ENCODE measurements at places on chromosomes 12 and 14.

DNA sequence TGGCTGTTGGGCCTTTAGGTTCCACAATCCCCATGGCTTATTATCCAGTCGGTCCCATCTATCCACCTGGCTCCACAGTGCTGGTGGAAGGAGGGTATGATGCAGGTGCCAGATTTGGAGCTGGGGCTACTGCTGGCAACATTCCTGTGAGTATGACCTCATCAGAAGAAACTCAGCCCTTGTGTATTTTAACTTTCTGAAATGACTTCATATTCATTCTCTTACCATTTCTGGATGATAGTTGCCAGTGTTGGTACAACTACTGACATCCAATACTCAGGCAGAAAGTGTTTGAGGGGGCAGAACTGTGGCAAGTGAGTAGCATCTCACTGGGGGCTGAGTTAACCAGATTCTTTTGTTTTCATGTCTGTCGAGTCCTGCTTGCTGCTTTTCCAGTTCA is 2.3 kb downstream of the DAZAP2 start:
- DNase-seq, result no peak

DNA sequence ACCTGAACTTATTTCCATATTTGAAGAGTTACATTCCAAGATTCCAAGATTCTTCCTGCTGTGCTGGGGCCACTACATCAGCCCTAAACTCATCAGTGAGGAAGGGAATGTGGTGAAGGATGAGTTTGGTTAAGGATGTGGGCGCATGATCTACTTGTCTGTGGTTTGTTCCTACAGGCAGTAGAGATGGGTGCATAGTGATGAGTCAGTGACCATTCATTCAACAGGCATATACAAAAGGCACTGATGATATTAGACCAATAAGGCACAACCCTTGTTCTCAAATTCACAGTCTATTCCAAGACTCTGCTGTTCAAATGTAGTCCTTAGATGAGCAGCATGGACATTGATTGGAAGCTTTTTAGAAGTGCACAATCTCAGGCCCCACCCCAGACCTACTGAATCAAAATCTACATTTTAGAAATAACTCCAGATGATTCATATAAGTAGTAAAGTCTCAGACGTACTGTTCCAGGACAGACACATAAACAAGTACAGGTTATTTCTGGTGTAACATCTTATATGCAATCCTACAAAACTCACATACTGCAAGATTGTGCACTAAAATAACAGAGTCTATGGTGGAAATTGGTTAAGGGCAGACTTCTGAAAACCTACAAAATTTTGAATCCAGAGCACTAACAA is 47.7 kb upstream of the MAP3K9 start:
- no peak for DNase-seq

- no peak for DNase-seq
Observed at GRCh38 chr14:28382444-28383190, 384.0 kb upstream of the FOXG1 start.

- no peak for DNase-seq
Observed at GRCh38 chr14:64826333-64826732, 53.4 kb downstream of the SPTB start.

DNA sequence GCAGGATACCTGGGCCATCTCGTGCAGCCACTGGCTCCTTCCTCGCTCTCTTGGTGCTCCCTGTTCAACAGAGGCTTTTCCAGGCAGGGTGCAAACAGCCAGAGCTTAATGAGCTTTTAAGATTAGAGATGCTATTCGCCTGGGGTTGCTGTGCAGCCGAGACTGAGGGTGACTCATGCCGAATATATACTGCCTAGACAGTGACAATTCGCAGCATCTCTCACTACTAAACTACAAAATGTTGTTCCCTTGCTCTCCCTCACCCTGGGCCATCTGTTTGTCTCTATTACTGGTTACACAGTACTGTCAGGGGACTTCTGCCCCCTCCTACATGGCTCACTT is 26.0 kb upstream of the TESC start:
- no peak for DNase-seq

DNA sequence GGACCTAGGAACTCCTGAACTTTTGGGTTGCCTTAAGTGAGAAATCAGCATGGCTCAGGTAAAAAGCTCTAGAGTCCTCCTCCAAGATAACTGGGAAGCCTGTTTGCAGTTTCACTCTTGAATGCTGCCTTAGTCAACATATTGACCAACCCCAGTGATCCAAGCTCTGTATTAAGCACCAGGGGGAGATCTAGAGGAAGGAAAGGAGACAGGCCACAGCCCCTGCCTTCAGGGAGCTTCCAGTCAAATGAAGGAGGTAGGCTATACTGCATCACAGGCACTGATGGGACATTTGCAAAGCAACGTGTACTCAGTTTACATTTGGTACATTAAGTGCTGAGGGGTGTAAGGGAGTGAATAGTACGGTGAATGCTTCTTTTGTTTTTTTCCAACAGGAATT is 1.2 kb upstream of the CSAD start:
- no peak for DNase-seq

DNA sequence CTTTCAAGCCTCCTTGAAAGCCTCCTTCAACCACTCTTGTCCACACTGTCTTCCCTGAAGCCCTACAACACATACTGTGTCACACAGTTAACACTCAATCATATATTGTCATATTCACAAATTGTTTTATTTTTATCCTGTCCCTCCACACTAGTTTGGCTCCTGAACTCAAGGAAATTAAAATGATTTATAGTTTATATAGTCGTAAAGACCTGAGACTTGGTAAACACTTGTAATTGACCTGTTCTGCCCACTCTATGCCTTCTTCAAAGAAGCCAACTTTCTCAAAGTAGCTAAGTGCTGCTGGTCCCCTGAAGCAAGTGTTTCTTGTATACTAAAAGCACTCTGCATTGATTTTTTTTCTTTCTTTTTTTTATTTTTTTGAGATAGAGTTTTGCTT is 15.6 kb upstream of the NEK9 start:
- DNase-seq, result no peak

DNA sequence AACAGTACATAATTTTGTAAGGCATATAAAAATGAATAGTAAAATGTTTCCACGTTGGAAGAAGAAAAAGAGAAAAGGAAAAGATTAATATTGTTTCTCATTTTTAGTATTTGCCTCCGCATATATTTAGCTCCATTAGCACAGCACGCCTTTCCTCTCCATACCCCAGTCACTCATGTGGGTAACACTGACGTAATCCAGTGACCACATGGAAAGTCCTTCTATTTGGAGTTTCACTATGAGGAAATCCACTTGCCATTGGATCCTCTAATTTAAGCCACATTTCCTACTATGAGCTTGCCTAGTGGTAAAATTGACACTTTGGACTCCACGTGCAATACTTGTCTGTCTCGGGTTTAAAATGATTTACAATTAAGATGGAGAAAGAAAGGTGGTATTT is 5.7 kb upstream of the SLCO1A2 start:
- no peak for DNase-seq

- no peak for DNase-seq
Observed at GRCh38 chr12:126570566-126570965, 1505.3 kb downstream of the AACS start.

DNA sequence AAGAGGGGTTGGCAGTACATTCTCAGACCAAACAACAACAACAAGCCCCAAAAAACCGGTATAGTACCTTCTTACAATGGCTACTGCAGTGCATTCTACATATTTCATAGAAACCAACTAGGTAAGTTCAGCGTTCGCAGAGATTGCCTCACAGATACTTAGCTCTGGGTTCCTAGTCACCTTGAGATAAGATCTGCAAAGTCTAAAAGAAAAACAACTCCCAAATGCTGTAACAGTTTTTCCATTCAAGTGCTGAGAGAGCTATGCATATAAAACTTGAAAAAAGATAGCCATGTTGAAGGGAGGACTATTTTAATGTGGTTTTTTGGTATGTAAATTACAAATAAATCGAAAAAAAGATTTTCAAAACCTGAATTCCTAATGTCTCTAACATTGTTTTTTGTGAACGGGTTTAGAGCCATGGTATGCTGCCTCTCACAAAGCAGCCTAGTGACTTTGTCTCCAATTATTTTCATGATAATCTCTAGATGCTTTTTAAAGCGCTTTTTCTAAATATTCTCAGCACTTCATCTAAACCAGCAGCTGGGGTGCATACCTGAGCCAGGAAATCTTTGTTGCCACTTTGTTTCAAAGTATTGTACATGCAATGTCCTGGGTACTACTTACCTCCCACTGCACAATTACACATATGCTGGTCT is 56.6 kb upstream of the CRACR2A start:
- DNase-seq, result no peak

DNA sequence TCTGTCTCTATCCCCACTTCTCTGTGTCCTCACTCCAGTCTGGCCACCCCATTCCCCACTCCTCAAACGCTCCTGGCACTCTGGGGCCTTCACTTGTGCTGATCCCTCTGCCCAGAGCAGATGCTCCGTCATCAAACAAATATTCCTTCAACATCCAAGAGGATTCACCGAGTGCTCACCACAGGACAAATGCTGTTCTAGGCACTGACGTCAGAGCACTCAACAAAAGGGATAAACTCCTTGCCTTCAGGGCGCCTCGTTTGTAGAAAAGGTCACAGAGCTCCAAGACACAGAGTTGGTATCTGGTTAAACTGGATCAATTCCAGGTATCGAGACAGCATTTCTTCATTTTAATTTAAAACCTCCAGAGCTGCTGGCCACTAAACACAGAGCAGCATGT is 35.3 kb downstream of the PSMC1 start:
- DNase-seq, result no peak

- no peak for DNase-seq
Observed at GRCh38 chr14:20143911-20144310, 5.3 kb downstream of the OR4N5 start.

- peak; percentile 74 for DNase-seq
Observed at GRCh38 chr12:108773798-108774788, 42.8 kb upstream of the CORO1C start.

GRCh38 chr12:132314516-132315233 is 14.7 kb downstream of the GALNT9 start:
- DNase-seq, result no peak

- no peak for DNase-seq
Observed at GRCh38 chr12:57085999-57086492, 2.9 kb upstream of the NAB2 start.

DNA sequence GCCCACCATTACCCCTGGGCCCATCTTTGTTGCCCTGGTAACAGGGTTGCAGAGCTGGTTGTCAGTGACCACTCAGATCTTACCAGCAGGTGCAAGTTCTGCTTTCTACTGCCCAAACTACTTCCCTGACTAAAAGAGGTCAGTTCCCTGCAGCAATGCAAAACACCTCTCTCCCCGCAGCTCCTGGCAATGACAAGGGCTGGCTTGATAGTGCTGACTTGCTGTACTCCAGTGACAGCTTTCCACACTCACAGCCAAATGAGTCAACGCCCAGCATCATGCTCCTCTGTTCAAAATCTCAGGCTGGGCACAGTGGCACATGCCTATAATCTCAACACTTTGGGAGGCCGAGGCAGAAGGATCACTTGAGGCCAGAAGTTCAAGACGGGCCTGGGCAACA is 90.6 kb downstream of the CIT start:
- no peak for DNase-seq
